Activated T-cell treated with anti-CD3 and anti-CD28 coated beads, Interleukin-2, amount 50 U/mL, for 1 hour (primary cell): ENCODE measurements at places on chromosomes 6 and 20.

DNA sequence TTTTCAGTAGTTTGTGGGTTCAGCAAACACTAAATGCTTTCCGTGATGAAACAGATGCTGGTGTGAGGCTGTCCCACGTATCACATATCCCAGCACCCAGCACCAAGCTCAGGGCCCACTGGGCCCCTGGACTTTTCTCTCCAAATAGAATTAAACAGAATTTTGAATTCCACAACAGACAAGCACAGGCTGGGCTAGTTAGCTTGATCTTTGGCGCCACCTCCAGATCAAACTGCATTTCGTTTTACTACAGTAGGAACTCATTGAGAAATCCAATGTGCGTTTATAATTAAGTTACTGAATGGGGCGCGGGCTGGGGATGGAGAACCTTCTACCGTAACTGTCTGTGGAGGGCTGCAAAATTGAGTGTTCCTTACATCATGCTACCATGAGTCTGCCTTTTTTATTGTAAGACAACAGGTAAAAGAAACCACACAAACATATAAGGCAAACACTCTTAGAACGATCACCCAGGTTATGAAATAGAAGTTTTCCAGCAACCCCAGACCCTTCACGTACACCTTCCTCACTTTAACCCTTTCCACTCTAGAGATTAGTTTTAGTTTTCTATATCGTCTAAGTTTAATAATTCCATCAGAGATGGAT lies 107.8 kb downstream of the ZFP64 start:
- no peak for DNase-seq

- DNase-seq, result no peak
Observed at GRCh38 chr6:3696525-3697088, 54.9 kb downstream of the PXDC1 start.

GRCh38 chr20:47620808-47621805 lies 119.4 kb downstream of the NCOA3 start:
- no peak for DNase-seq

GRCh38 chr20:39916236-39916765 lies 772.7 kb downstream of the MAFB start:
- no peak for DNase-seq

- DNase-seq, result peak; percentile 25
Observed at GRCh38 chr20:43507150-43508080, at the start of gene L3MBTL1. Gene L3MBTL1, plus strand, starts transcription at chr20:43507697. Its CDS starts 5,807 bp downstream, at chr20:43513504.
